ENCODE measurements at places on chromosomes 7 and 10.

DNA sequence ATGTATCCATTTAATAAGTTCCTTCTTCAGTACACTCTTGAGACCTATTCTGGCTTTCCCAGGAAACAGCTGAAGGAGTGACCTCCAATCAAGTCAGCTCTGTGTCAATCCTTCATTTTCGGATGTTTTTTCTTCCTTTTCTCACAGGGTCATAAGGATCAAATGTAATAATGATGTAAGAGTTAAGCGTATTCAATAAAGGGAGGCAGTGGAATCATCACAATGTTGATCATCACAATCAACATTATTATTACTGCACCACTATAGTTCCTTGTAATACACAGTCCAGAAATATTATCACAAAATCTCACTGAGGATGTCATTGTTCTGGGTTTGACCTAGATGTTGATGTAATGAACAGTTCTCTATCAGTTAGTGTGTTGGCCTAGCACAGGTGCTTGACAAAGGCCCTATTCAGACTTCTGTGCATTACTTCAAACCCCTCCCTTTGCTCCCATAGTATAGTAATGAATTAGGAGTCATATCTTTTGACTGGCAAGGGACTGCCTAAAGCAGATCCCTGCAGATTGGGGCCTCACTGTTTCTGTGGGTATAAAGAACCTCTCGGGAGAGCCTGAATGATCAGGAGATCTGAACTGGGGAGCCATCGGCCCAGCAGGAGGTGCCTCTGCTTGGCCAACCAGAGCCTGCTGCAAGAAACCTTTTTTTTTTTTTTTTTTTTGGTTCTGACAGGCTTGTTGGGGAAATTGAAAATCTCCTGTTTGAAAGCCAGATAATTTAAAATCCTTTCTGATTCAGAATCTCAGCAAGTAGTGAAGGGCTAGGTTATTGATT, 100.6 kb downstream of the KAT6B start:
- DNase-seq: peak; percentile 34

GRCh38 chr7:116367171-116367813, 132.2 kb upstream of the CAV2 start:
- no peak for DNase-seq

DNA sequence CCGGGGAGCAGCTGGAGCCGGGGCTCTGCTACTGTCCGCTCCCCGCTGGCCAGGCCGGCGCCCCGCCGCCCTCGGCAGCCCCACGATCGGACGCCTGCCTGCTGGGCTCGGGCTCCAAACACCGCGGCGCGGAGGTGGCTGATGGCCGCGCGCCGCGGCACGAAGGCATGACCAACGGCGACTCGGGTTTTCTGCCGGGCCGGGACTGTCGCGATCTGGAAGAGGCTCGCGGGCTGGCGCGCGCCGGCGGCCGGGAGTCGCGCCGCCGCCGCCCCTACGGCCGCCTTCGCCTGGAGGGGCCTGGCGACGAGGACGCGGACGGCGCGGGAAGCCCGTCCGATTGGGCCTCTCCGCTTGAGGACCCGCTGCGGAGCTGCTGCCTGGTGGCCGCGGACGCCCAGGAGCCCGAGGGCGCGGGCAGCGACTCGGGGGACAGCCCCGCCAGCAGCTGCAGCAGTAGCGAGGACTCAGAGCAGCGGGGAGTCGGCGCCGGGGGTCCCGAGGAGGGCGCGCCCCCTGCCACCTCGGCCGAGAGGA, 570 bp downstream of the TBC1D12 start:
- DNase-seq: no peak

GRCh38 chr10:7192831-7193361, 217.9 kb downstream of the SFMBT2 start:
- DNase-seq: no peak

DNA sequence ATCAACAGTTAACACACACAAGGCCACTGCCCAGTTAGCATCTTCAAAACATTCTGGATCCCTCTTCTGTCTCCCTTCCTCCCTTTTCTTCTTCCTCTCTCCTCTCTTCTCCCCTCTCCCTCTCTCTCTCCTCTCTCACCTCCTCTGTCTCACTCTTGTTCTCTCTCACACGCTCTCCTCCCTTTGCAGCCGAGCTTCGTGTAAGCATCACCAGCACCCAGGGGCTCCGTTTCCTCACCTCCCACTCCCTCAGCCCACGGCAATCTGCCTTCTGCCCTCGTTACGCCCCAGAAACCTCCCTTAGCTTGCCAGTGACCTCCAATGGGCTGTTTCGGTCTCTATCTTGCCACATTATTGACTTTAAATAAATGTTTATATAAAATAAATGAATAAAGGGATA, 147.4 kb downstream of the TEX36 start:
- no peak for DNase-seq

DNA sequence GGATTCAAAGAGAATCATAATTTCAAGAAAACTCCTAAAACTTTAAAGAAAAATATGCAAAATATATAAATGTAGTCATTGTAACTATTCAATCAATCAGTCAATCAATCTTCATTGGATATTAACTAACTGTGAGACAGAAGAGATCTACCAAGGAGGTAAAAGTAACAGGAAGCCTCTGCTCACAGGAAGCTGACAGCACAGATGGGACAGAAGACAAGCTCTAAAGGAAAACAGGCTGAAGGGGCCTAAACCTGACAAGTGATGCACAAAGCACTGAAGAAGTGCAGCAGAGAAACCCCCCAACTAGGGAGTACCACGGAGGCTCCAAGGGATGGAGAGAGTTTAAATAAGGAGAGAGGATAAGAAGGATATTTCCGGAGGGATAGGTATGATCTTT, 173.0 kb downstream of the SKAP2 start:
- DNase-seq: no peak

DNA sequence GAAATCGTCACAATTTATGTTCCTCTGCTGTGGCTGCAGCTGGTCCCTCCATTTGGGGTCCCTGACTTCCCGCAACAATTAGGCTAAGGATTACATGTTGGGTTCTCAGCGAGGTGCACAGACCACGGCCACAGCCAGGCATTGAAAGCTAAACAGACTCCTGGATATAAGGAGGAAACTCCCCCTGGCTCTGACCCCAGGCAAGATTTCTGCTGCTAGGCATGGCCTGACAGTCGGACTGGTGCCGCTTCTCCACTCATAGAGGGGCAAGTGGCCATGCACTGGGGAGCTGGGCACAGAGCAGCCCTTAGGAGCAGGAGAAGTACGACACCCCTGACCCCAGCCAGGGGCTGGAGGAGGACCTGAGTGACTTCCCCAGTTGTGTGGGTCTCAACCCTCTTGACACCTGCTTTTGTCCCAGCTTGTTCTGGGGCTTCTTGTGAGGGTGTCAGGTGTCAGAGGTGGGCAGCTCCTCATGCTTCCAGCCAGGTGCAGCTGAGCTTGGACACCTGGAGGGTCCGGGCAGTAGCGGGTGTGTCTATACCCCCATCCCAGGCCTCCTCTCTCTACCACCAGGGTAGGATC, 38.3 kb downstream of the TSPAN15 start:
- DNase-seq: no peak

DNA sequence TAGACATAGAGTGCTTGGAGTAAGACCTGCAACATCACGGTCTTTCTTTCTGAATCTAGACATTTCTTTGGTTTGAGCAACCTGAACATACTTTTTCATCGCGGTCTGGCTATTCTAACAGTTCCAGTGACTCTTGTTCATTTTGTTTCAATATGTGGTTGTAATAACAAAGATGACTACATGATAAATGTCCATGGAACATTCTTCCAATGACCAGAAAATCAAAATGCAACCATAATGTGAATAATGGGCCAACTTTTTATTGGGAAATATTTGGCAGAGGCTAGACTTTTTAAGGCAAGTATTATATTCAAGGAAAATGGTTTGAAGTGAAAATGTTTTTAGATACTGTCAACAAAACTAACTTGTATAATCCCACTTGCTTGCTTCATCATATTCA, 282.5 kb downstream of the INHBA start:
- no peak for DNase-seq

- DNase-seq: no peak
These were observed 72.5 kb upstream of the AGR3 start for GRCh38 chr7:16954321-16954720.

DNA sequence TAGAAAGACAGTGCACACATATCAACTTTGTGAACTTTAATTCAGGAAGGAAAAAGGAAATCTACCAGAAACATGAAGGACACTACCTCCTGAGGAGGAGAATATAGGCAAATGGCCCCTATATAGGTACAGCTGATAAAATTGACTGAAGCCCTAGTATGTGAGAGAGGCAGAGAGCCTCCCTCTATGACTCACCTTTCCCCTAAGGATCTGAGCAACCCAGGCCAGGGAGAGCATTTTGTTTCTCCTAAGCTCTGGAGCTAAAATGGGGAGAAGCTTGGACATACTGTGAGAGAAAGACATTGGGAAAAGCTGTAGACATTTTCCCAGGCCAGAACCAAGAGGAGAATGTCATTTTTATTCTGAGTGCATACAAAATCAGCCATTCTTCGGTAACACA, 303.5 kb downstream of the AHR start:
- DNase-seq: no peak

DNA sequence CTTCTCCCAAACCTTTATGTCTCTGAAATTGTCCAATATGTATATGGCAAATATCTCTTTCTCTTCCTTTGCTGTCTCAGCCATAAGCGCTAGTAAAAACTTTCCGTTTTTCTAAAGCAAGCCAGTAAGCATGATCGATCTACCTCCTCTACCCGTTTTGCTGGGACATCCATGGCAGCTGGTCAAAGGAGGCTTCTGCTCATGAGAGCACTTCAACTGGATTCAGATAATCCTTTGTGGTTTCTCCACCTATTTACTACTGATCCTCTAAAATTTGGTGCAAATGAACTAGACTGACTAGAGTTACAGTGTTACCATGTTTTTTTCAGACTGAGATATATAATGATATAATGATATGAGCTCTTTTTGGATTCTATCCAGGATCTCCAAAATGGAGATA, 42.7 kb downstream of the GBF1 start:
- DNase-seq: no peak

DNA sequence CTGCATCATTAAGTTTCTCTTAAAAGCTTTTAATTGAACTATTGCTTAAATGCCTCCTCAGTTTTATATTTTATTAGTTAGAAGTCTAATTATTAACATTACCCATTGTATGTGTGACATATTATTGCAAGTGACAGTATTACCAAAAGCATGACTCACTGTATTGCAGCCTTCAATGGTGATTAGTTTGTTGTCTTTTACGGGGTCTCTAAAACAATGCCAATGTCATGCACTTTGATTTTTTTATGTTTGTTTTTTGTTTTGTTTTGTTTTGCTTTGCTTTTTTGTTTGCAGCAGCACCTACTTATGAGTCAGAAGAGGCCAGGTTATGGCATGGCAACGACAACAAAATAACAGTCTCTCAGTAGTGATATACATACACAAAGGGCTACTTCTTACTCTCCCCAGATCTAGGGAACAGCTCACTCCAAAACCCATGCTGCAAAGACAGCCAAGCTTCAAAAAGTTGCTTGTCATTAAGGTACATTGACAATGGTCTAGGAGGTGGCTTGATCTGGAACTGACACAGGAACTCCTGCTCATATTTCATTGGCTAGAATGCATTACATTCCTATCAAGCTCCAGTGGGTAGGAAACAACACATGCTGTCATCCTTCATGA, 293.7 kb upstream of the POM121L12 start:
- DNase-seq: no peak

- DNase-seq: no peak
These were observed 63.4 kb downstream of the CAV1 start for GRCh38 chr7:116588225-116588624.

DNA sequence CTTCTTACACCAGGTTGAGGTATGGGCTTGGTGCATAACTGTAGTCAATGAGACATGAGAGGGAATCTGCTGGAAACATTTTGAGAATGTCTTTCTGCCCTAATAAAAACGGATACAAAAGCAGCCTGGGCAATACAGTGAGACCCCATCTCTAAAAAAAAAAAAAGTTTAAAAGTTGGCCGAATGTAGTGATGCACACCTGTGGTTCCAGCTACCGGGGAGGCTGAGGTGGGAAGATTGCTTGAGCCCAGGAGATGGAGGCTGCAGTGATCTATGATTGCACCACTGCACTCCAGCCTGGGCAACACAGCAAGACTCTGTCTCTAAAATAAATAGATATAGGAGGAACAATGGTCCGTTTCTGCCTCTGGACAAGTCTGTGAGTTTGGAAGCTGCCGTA, 81.5 kb upstream of the FAM171A1 start:
- no peak for DNase-seq

DNA sequence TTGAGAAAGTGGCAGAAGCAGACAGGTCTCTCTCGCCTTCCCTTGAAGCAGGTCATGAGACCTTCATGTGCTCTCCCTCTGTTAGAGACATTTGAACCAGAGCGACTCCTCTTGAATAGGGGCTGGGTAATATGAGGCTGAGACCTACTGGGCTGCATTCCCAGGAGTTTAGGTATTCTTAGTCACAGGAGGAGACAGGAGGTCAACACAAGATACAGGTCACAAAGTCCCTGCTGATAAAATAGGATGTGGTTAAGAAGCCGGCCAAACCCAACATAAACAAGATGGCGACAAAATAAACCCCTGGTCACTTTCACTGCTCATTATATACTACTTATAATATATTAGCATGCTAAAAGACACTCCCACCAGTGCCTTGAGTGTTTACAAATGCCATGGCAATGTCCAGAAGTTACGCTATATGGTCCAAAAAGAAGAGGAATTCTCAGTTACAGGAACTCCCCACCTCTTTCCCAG, 43.5 kb upstream of the MSRB2 start:
- DNase-seq: no peak

DNA sequence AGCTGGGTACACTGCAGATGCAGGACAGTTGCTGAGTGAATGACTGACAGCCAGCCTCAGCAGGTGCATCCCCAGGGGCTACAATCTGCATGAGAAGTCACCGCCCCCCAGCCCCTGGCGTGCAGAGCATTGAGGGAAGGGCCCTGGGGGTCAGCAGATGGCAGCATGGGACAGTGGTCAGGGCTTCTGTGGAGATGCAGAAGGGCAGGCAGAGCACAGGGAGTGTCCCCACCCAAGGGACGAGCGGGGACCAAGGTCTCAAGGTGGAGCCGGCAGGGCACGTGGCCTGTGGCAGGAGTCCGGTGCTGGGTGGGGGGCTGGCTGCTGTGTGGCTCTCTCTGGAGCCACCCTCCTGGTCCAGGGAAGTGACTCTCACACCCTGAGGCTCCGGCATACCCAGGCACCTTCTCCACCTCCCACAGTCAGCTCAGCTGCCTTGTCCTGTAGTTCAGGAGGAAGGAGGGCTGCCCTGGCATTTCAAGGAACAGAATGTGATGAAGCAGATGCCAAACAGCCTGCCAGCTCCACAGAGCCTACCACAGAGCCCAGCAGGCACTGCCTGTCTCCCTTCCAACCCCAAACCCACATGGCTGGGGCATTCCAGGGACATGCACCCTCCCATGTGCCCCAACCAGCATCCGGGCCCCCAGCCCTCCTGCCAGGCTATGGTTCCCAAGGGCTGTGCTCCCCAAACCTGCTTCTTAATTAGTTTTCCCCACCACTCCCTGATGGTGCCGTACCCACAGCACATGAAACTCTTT, 114.5 kb downstream of the TMEM130 start:
- DNase-seq: no peak

GRCh38 chr7:40714363-40715052, 579.7 kb downstream of the SUGCT start:
- DNase-seq: no peak
